NCI-H2081 treated with DMSO at 0.1 percent for 48 hours (cell line): ENCODE measurements at places on chromosomes 13 and 19.

DNA sequence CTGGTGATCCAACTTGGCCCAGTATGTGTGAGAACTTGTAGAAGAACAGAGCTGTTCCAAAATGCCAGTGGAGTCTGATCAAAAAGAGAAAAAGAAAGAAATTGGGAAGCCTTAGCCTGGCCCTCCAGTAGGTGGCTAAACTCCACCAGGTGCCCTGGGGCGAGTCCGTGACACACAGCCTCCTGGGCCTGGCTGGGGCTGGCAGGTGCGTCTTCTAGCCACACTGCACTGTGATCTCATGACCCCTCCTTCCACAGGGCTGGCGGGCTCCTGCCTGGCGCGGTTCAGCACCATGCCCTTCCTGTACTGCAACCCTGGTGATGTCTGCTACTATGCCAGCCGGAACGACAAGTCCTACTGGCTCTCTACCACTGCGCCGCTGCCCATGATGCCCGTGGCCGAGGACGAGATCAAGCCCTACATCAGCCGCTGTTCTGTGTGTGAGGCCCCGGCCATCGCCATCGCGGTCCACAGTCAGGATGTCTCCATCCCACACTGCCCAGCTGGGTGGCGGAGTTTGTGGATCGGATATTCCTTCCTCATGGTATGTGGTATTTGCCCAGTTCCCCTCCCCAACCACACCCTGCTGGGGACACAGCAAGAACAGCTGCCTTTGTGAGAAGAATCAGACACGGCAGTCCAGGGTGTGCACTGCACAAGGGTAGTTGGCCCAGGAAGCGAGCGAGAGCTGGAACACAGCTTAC, 53.7 kb downstream of the RAB20 start:
- no peak for DNase-seq

GRCh38 chr19:9818734-9819595, at the start of gene FBXL12:
FBXL12 (minus strand) TSS chr19:9819079; CDS start chr19:9818813, 266 bp downstream.
- DNase-seq, result peak; percentile 86

- DNase-seq, result no peak
These were observed 29.7 kb downstream of the ATP11A start for GRCh38 chr13:112719556-112719955.

DNA sequence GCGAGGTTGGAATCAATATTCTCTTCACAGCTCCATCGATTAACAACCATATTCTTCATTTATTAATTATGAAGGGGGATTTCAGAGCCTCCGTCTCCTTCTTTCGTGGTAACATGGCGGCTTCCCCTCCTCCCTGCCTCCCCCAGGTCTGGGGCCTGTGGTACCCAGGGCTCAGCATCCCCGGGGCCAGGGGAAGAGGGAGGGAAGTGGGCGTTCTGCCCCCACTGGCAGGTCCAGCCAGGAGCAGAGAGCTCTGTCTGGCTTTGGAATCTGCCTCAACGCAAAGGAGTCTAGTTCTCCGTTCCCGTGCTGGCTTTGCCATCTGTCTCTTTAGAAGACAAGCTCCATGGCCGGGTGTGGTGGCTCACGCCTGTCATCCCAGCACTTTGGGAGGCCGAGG, 37.8 kb upstream of the ONECUT3 start:
- DNase-seq, result no peak

DNA sequence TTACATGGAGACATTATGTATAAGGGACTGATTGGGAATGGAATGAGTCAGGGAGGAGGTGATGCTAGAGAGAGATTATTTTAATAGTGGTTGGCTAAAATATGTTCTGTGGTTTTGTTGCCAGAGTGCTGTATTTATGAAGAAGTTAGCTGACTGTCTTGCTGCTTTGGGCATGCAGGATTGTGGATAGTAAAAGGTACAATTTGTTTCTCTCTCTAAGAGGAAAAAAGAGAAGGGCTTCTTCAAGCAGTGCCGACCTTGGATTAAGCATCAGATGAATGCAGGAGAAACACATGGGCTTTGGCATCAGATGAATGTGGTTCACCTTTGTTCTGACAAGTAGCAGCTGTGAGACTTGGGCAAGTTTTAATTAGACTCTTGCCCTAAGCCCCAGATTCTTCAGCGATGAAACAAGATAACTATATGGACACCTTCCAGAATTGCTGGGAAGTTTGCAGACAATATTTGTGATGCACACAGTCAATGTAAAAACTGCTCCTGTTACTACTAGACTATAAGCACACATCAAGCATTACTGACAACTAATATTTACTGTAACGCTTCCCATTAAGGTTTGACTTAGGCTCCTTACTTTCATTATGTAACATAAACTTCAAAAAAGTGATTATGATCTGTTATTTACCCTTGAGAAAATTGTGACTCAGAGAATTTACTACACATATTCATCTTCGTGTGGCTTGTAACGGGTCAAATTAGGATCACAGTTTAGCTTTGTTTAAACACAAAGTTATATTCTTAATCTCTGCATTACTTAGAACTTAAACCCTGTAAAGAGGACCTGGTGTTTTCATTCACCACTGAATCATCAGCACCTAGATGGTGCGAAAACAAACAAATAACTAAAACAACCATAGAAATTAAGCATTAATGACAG, 824.0 kb downstream of the PCDH9 start:
- DNase-seq, result no peak

DNA sequence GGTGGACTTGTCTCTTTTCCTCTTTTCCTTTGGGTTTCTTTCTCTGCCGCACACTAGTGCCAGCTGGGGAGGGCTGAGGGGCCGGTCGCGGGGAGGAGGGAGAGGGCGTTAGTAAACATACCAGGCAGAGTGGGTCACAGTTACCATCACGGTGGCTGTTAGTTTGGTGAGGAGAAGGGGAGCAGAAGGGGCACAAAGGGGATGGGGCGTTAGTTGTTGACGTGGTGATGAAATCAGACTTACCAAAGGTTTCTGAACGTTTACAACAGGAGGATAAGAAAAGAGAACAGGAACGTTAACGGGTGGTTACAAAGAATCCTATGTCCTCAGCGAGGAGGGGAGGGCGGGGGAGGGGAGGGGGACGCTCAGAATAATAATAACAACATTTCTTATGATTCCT, 77.9 kb downstream of the PTPRS start:
- no peak for DNase-seq

- DNase-seq, result no peak
These were observed 9.6 kb downstream of the HIPK4 start for GRCh38 chr19:40380199-40381037.

DNA sequence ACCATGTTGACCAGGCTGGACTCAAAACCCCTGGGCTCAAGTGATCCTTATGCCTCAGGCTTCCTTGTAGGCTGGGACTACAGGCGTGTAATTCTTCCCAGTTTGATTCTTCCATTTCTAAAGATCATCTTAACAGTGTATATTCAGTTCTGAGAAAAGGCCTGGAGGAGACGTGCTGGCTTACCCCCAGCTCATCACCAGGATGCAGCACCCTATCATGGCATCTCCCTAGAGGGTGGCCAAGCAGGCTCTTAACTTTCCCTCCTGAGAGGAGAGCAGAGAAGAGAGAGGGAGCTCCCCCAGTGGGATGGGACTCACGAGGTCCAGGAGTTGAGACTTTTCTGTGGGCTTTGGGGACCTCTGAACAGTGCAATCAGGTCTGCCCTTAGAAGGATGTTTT, 2.1 kb upstream of the TUBA3C start:
- no peak for DNase-seq

GRCh38 chr19:39304701-39305571, 8.7 kb downstream of the IFNL1 start:
- no peak for DNase-seq

DNA sequence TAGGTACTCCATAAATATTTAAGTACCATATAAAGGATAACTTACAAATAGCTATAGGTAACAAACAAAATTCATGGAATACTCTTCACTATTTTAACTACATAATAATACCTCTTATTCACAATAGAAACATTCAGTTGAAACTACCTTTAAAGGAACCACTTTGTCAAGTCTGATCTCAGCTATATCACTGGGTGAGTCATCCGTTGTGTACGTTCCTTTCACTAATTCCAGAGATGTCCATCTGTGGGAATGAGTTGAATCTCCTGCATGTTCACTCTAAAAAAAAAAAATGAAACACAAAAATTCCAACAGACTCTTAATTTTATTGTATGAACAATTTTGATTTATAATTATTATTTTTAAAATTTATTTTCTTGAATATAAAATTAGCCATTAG, 149.4 kb upstream of the FBXL3 start:
- DNase-seq, result no peak

DNA sequence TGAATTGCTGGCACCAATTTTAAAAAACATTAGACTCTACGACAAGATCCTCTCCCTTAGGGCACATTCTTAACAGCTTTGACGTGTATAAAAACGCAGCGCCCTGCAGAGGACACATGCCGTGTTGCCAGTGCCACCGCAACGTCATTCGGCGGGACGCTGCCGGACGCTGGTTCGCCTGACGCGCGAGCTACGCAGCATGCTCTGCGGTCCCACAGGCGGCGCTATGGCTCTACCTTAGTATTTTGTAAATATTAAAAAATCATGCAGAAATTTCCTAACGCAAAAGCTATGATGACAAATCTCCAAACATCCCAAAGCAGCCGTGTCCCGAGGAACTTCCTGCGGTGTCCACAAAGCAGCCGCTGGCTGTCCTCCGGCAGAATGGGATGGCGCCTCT, 4.2 kb upstream of the ADPRHL1 start:
- DNase-seq, result no peak

DNA sequence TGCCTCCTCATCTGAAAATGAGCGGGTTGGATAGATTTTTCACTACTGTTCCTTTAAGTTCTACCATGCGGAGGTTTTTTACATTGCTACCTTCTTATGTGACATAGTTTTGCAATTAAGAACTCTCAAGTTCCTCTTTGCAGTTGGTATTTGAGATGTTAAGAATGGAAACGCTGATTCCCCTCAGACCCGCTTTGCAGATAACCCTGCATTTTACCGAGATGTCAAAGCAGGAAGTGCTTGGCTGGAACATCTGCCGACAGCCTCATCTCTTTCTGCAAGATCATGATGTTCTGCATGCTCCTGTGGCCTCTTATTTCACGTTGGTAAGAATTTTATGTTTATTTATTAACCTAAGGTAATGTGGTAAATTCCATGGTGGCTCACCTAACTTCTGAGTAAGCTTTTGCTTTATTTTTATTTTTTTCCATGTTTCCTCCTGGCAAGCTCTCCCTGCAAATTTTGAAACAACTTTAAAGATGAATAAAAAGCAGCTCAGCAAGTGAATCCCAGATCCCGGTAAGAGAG, 22.5 kb downstream of the PABPC3 start:
- DNase-seq, result no peak

- DNase-seq, result no peak
These were observed 34.4 kb downstream of the MAP4K1 start for GRCh38 chr19:38583219-38583984.

DNA sequence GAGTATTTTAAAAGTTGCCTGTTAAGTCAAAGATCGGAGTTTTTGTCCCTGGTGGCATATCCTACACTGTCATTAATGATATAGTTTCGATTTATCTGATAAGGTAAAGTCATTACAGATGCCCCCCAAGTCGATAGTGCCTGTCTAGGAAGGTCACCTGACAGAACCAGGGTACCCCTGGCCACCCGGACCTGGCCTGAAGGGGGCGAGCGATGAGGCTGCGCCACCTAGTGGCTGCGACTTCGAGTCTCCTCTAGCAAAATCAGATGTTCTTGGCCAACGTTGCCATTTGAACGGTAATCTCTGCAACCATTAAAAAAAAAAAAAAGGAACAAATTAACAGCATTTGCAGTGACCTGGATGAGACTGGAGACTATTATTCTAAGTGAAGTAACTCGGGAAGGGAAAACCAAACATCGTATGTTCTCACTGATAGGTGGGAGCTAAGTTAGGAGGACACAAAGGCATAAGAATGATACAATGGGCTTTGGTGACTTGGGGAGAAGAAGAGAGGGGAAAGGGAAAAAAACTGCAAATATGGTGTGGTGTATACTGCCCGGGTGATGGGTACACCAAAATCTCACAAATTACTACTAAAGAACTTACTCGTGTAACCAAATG, 565.1 kb downstream of the LIG4 start:
- DNase-seq, result no peak

- DNase-seq, result no peak
These were observed 574 bp downstream of the MKNK2 start for GRCh38 chr19:2050349-2050990.
